ENCODE measurements at places on chromosomes 16 and 17.

DNA sequence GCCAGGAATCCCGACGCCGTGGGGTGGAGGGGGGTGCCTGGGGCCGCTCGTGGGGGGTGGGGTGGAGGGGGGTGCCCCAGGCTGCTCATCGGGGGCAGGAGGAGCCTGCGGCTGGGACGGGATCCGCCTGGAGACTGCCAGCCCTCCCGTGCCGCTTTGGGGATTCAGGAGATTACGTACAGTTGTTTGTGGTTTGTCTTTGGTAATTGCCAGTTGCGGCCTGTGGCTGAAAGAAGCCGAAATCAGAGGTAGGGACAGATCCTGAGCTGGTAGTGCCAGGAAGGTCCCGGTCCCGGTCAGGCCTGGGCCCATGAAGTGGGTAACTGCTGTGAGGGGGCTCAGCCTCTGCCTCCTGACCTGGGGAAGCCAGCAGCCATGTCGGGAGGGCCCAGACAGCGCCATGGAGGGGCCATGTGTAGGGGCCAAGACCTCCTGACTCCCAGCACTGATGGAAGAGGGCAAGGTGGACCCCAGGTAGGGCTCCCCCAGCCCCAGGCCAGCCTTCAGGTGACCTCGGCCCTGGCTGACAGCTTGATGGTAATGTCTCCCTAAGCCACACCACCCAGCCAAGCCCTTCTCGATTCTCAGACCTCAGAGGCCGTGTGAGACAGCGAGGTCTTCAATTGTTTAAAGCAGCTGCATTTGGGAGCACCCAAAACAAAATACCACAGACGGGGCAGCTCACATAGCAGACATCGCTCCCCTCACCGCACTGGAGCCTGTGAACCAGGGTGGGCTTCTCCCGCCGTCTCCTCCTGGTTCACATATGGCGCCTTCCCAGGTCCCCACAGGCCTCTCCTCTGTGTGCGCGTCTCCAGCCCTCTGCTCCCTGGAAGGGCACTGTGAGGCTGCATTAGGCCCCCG, 34.9 kb upstream of the SSTR5 start:
- no peak for DNase-seq

- DNase-seq = no peak
These were observed 42.0 kb upstream of the RPL38 start for GRCh38 chr17:74161503-74161875.

- no peak for DNase-seq
These were observed 32.2 kb downstream of the DRC3 start for GRCh38 chr17:18004884-18005305.

- DNase-seq = peak; percentile 41
These were observed 9.3 kb downstream of the GJD3 start for GRCh38 chr17:40355123-40355803.

DNA sequence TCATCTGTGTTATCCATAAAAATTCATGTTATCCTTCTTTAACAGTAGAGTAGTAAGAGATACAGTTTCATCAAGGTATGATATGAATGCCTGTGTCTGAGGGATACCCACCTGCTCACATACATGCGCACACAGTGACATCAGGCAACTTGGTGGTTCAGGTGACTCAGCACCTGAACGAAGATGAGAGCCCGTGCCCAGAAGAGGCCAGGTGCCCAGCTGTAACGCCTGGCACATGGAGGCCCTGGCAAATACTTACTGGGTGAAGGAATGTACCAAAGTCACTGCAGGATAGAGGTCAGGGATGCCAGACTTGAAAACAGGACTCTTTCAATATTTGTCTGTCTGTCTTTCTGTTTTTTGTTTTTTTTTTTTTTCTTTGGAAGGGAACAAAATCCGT, 72.6 kb upstream of the LGALS9 start:
- no peak for DNase-seq

DNA sequence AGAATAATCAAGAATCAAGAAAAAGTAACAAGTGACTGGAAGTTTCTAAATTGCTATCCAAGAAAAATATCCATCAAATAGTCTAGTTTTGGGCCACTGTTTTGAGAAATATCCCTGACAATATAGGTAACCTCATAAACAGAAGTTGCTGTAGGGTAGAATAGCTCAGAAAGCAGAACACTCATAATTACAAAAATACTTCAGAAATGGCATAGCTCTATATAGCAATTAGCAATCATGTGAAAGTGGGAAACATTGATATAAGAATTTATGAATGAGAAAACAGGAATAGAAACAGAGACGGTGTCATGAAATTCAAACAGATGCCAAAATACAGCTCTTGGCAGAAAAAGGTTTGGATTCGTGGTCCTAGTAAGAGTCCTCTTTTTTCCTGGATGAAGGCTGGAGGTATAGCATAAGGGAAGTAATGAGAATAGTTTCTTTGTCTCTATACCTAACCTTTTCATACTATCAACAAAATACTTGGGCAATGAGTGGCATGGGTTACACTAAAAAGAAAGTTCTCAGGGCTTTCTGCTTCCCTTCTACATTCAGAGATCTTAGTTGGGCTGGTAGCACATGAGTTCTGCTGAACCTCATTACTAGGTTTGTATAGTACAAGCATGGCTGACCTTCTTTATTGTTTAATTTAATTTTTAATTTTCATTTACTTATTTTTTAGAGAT, 33.5 kb downstream of the SPAG9 start:
- no peak for DNase-seq

GRCh38 chr17:70989280-70989679, 819.9 kb downstream of the KCNJ2 start:
- DNase-seq = no peak

DNA sequence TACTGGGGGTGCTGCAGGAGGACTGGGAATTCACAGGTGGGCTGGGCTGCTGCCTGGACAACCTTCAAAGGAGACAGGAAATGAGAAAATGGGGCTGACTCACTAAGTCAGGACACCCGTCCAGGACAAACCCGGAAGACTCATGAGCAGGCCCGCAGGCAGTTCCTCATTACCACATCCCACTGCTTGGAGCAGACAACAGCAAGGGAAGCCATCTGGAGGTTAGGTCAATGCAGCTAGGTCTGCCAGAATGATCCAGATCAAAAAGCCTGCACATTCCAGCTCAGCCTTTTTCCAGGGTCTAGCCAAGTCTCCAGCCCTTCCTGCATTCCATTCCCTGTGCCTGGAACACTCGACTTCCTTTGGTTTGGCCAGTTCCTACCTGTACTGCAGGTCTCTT, 536.5 kb upstream of the CDH11 start:
- peak; percentile 98 for DNase-seq

GRCh38 chr16:68776821-68777485, 39.9 kb downstream of the CDH1 start:
- no peak for DNase-seq

- DNase-seq = peak; percentile 28
These were observed 596 bp downstream of the UNKL start for GRCh38 chr16:1413684-1414531.

- DNase-seq = peak; percentile 28
These were observed 174.8 kb downstream of the PRKCB start for GRCh38 chr16:24010440-24011089.

- no peak for DNase-seq
These were observed 266.5 kb upstream of the HSBP1 start for GRCh38 chr16:83541231-83541630.

DNA sequence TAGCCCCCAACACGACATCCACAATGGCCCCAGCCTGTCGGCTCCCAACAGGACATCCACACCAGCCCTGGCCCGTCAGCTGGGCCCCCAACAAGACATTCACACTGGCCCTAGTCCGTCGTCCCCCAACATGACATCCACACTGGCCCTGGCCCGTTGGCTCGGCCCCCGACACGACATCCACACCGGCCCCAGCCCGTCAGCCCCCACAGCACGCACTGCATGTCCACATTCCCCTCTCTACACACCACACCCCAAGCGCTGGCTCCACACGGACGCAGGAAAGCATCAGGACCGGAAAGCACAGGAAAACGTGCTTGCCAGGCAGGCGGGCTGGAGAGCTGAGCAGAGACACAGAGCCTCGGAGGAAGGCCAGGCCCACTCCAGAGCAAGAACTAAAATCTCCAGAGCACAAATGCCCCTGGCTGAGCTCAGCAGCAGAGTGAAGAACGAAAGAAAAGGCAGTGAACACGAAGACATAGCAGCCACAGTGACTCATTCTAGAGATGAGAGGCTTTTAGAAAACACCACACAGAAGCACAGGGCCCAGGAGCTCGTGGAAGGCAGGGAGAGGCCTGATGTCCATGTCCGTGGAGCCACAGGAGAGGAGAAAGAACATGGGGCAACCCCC, 50.6 kb downstream of the LMF1 start:
- peak; percentile 80 for DNase-seq

GRCh38 chr17:73291260-73291801, 20.5 kb downstream of the CDC42EP4 start:
- peak; percentile 89 for DNase-seq

DNA sequence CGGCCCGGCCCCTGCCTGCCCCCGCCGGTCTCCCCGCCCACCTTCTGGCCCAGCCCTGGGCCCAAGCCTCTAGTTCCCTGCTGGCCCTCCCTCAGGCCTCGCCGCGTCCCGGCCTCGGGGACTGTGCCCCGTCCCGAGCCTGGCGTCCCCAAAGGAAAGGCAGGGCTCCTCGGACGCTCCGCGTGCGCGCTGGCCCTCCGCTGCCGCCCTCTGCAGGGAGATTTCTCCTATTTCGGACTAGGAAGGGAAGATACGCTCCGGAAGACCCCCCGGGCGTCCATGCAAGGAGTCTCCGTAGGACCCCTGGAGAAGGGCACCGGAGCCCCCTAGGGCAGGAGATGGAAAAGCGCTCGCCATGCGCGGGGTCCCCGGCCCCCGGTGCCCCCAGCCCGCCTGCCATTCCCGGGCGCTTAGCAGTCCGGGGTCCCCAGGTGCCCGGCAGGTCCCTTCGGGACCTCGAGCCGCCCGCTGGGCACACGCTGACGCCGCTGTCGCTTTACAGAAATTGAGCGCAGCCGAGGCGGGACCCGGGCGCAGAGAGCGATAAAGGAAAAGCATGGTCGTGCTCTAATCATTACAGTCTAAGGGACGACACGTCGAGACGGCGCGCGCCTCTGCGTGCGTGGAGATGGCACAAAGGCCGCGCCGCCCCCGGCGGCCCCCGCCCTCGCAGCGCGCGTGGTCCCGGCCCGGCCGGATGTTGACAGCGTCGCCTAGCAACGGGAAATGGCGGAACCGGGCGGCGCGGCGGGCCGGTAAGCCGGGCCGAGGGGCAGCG, at the start of gene CCDC40:
Gene CCDC40, plus strand, starts transcription at position 706 of the 778 bp plus-strand sequence. Its CDS starts 21 bp downstream, at position 727.
- peak; percentile 66 for DNase-seq

- DNase-seq = no peak
These were observed 53.6 kb downstream of the TEX2 start for GRCh38 chr17:64209356-64209941.

- DNase-seq = peak; percentile 97
These were observed 40.6 kb downstream of the MIS12 start for GRCh38 chr17:5526821-5527598.

- no peak for DNase-seq
These were observed 33.3 kb downstream of the PKD1L3 start for GRCh38 chr16:71966932-71967331.

- no peak for DNase-seq
These were observed 80.8 kb downstream of the ZDHHC7 start for GRCh38 chr16:84930298-84931106.

DNA sequence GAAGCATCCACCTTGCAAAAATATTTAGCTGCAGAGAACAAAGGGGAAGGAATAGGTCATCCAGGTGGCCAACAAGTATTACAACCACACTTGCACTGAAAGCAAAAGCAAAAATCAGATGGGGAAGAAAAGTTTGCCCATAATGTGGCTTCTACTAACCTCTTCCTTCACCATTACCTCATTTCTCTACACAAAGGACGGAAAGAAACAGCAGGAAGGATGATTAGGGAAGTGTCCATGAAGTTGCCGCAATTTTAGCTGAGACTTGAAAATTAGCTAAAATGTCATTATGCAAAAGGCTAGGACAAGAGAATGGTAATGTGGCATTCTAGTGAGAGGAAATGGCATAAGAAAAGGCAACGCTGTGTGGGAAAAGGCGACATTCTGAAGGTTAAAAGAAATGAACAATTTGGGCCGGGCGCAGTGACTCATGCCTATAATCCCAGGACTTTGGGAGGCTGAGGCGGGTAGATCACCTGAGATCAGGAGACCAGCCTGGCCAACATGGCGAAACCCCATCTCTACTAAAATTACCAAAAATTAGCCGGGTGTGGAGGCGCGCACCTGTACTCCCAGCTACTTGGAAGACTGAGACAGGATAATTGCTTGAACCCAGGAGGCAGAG, 13.7 kb downstream of the KANSL1 start:
- DNase-seq = no peak

- no peak for DNase-seq
These were observed 25.5 kb upstream of the BCO1 start for GRCh38 chr16:81212830-81213465.

DNA sequence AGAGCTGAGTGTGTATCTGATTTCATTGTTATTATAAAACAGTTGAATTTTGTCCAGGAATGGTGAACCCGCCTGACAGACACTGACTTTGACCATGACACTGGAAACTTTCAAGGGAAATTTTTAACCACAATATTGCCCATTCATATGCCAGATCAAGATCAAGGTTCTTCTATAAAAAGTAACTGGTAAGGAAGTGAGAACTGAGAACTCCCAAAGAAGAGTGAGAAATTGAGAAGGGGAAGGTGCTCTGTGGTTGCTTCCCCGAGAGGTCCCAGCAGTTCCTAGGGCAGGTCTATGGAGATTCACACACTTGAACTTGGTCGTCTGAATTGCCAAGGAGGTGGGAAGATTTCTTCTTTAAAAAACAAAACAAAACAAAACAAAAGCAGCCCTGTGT, 27.3 kb downstream of the SLC6A4 start:
- DNase-seq = no peak

GRCh38 chr17:65261682-65262636, 124.8 kb downstream of the RGS9 start:
- peak; percentile 53 for DNase-seq

DNA sequence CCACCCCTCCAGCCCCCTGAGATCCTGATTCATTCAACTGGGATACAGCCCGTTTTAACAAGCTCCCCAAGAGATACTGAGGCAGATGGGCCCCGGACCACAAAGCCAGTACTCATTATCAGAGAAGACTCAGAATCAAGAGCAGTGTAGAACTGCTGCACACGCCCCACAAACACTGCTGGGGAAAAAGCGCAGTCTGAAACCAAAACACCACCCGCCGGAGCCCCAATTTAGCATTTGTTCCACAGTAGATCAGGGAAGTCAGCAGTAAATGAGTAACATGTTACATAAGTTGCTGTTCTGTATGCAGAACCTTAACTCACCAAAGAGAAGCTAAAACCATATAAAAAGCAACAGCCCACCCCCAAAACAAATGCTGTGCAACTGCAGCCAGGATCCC, 123.6 kb downstream of the CDYL2 start:
- DNase-seq = no peak

GRCh38 chr17:78904371-78904770, 1.4 kb upstream of the CEP295NL start:
- DNase-seq = no peak

GRCh38 chr17:73997059-73997458, 206.4 kb upstream of the RPL38 start:
- DNase-seq = no peak

DNA sequence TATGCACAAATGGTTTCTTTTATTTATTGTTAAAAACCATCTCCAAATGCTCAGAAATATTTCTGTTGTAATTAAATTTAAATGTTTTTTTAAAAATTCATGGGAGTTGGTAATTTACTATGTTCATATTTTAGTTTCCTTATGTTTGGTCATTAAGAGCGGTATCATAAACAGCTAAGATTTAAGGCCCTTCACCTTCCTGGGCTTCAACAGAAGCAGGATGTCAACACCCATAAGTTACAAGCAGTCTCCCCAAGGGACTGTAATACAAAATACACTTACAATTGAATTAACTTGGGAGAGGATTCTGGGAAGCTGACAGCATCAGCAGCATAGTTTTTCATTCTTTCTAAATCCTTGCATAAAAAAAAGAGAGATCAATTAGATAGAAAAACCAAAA, 30.9 kb upstream of the TANC2 start:
- DNase-seq = no peak
